NCI-H1417 (cell line): ENCODE measurements at places on chromosomes 12 and 14.
A peak's percentile ranks its signal among the peaks of the same experiment; 100 is the strongest.

DNA sequence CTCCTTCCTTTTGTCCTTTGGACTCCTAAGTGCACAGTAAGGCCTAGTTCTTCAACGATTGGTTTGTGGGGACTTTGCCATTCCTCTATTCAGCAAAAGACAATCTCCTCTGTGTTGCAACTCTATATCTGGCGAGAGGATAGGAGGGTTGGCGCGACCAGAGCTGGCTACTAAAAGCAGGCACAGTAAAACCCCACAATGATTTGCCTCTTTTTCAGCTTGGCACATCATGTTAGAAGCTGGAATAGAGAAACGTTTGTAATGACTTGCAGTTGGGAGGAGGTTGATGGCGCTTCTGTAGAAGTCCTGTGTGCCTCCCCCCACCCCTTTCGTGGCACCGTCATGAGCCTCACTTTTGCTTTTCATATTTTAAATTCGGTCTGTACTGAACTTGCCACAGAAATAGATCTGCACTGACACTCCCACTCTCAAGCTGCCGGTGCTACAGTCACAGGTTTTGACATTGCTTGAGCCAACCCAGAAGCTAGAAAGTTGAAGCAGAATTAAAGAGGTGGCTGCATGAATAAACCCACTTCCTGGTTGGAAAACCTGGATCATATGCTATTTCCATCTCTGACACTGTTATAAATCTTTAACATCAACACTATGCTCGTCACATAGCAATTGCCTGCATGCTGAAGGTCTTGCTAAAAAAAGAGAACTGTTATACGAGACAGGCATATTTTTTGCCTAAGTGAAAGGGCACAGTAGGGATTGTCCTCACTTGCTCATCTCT is 315.3 kb upstream of the PRICKLE1 start:
- no peak for DNase-seq

DNA sequence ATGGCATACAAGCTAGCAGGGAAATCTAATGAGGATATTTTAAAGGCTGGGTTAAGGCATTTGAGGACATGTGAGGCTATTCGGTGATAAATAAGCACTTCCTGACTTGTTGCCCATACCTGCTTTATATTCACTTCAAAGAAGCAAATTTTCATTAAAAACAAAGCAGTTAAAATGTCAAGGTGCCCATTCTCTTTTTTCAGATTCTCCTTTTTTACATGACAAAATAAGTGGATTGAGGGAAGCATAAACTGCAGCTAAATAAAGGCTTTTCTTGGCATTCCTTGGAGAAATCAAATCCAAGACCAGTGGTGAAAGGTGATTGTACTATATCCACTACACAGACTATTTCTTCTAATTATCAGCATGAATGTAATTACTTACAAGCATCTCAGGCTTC is 166.9 kb downstream of the PTCSC3 start:
- DNase-seq = no peak

- DNase-seq = no peak
These were observed 24.0 kb downstream of the PRDM4 start for GRCh38 chr12:107736914-107737313.

GRCh38 chr14:59827401-59827800 is 43.2 kb downstream of the RTN1 start:
- DNase-seq = no peak

DNA sequence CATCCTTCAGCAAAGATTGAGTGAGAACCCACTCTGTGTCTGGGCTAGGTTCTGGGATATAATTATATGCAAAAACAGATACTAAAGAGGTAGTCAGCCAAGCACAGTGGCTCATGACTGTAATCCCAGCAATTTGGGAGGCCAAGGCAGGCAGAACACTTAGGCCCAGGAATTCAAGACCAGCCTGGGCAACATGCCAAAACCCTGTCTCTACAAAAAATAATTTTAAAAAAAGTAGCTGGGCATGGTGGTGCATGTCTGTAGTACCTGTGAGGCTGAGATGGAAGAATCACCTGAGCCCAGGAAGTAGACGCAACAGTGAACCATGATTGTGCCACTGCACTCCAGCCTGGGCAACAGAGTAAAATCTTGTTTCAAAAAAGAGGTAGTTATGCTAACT is 237.5 kb upstream of the HMGA2 start:
- no peak for DNase-seq

- DNase-seq = no peak
These were observed 28.3 kb downstream of the NTN4 start for GRCh38 chr12:95762123-95762785.

GRCh38 chr14:23128969-23129758 is 10.1 kb upstream of the CEBPE start:
- no peak for DNase-seq

DNA sequence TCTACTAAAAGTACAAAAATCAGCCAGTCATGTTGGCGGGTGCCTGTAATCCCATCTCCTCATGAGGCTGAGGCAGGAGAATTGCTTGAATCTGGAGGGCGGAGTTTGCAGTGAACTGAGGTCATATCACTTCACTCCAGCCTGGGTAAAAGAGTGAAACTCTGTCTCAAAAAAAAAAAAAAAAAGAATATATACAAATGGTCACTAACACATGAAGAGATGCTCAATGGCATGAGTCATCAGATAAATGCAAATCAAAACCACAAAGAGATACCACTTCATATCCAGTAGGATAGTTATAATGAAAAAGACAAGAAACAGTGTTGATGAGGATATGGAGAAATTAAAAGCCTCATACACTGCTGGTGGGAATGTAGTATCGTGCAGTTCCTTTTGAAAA is 33.6 kb upstream of the METAP2 start:
- DNase-seq = no peak

- peak; percentile 95 for DNase-seq
These were observed 18.8 kb upstream of the GAS2L3 start for GRCh38 chr12:100554608-100555077.

GRCh38 chr12:80954857-80955520 is 17.3 kb upstream of the LIN7A start:
- no peak for DNase-seq

- no peak for DNase-seq
These were observed 1165.4 kb downstream of the TMEM121 start for GRCh38 chr14:106691601-106692291.

DNA sequence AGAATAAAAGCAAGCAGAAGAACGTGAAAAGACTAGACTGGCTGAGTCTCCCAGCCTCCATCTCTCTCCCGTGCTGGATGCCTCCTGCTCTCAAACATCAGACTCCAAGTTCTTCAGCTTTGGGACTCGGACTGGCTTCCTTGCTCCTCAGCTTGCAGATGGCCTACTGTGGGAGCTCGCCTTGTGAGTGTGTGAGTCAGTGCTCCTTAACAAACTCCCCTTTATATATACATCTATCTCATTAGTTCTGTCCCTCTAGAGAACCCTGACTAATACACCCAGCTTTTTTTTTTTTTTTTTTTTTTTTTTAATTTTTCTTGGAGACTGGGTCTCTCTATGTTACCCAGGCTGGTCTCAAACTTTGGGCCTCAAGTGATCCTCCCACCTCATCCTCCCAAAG is 46.9 kb downstream of the ACTN1 start:
- no peak for DNase-seq

DNA sequence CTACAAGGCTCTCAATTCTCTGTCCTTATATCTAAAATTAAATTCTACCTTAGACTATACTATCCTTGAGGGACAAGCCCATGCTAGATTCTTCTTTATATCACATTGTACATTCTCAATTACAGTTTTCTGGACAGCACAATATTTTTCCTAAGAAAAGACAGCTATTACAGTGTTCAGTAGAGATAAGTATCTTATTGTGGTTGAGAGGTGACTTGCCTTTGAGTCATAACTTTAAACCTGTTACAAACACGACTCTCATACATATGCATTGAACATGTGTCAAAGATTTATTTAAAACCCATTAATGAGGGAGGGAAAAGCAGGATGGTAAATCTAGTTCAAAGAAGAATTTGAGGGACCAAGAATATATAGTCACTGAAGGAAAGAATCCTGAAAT is 61.1 kb downstream of the TPH2 start:
- no peak for DNase-seq

- no peak for DNase-seq
These were observed 18.3 kb downstream of the RTL1 start for GRCh38 chr14:100885196-100885595.

DNA sequence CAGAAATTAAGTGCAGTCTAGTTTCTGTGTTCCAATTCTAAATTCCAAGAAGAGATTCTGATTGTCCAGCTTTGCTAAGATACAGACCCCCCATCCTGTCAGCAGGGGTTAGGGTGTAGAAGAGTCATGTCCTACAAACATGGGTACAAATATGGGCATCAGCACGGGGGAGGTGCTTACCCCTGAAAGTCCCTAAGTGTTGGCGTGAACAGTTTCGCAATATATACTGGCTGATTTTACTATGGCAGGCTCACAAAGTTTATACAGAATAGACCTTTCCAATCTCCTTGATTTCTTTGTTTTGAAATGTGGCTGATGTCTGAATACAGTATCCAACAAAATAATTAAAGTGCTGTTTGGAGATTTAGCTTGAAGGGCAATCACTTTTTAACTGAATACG is 71.6 kb upstream of the PPM1H start:
- DNase-seq = no peak

DNA sequence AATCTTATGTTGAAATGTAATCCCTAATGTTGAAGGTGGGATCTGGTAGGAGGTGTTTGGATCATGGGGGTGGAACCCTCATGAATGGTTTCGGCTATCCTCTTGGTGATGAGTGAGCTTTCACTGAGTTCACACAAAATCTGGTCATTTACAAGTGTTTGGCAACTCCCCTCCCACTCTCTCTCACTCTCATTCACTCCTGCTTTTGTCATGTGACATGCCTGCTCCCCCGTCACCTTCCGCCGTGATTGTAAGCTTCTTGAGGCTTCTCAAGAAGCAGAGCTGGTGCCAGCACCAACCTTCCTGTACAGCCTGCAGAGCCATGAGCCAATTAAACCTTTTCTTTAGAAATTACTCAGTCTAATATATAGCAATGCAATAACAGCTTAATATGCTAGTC is 245.4 kb downstream of the BMP4 start:
- no peak for DNase-seq

- no peak for DNase-seq
These were observed 5.2 kb downstream of the GSKIP start for GRCh38 chr14:96368534-96368933.

GRCh38 chr12:41979574-41979973 is 165.1 kb downstream of the GXYLT1 start:
- DNase-seq = no peak

DNA sequence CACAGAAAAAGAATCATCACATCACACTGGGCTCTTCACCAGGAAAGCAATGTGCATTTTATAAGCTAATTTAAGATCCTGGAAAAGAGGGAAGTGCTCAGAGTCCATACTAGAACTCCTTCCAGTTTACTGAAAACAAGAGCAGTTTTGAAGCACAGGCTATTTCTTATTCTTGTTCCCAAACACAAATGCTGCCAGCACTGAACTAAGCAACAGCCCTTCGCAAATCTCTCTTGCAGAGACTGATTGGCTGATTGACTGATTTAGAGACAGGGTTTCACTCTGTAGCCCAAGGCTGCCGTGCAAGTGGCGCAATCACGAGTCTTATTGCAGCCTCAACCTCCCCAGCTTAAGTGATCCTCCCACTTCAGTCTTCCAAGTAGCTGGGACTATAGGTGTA is 44.8 kb downstream of the BCL2L14 start:
- DNase-seq = no peak

GRCh38 chr12:40335991-40336390 is 111.2 kb downstream of the LRRK2 start:
- DNase-seq = no peak

DNA sequence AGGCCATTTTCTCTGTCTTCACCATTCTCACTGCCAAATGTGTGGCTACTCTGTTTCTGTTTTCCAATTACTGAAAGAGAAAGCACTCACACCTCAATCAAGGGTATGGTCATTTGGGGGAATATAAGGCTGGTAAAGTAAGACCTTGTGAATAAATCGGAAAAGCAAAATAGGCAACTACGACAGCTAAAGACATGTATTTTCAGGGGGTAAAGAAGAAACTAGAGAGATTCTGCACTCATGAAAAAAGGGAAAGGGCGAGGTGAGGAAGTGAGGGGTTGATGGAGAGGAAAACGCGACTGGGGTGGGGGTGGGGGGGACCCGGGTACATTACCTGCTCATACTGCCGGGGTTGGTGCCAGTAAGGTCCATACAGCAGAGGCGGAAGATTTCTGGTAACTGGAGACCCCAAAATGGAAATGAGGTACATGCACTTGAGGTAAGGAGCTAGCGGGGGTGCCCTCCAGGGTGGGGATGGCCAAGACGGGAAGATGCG is 19.3 kb downstream of the CHD8 start:
- DNase-seq = no peak

DNA sequence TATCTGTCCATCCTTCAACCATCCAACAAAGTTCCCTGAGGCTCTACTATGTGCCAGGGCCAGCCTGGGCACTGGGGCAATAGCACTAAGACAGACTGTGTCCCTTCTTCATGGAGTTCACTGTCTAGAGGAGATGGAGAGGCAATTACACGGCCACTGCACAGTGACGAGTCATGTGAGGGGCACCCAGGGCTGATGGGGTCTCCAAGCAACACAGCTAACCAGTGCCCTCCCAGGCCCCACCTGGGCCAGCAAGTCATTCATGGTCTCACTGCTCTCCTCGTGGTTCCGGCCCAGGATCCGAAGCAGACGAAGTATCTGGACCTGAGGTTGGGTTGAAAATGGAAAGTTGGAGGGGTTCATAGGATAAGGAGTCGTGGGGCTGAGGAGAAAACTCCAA is 2.7 kb downstream of the AP1G2 start:
- DNase-seq = no peak

- no peak for DNase-seq
These were observed 75.6 kb upstream of the BCL11B start for GRCh38 chr14:99347561-99347960.

DNA sequence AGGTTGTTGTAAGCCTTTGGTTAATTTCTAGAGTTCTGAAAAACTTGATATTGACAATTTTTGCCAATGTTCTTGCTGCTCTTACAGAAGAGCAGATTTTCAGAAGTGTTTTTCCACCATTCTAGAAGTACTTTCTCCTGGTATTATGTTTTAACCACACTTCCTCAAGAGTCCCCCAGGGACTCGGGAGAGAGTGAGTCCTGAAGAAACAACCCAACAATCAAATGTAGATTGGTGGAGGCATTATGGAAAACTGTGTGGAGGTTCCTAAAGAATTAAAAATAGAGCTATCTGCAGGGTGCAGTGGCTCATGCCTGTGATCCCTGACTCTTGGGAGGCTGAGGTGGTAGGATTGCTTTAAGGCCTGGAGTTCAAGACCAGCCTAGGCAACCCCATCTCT is 26.7 kb downstream of the OR10P1 start:
- DNase-seq = no peak

DNA sequence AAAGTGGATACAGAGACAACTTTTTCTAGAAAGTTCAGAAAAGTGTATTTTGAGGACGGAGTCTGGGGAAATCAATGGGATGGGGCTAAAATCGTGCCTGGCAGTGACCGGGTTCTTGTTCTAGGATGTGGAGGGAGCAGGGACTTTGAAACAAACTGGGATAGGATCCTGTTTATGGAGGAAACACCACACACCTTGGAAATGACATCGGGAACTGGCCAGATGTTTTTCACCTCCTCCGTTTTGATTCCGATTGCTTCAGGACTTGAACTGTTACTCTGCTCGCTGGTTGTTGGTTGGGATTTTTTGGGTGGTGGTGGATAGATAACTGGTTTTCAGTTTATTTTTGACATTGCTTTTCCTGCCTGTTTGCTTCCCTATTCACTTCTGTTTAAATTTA is 506 bp downstream of the EMP1 start:
- DNase-seq = no peak

GRCh38 chr12:3697311-3697870 is 55.5 kb downstream of the CRACR2A start:
- no peak for DNase-seq
